Activated CD4-positive, alpha-beta T cell treated with anti-CD3 and anti-CD28 coated beads for 36 hours (primary cell): ENCODE measurements at places on chromosomes 5 and 9.

DNA sequence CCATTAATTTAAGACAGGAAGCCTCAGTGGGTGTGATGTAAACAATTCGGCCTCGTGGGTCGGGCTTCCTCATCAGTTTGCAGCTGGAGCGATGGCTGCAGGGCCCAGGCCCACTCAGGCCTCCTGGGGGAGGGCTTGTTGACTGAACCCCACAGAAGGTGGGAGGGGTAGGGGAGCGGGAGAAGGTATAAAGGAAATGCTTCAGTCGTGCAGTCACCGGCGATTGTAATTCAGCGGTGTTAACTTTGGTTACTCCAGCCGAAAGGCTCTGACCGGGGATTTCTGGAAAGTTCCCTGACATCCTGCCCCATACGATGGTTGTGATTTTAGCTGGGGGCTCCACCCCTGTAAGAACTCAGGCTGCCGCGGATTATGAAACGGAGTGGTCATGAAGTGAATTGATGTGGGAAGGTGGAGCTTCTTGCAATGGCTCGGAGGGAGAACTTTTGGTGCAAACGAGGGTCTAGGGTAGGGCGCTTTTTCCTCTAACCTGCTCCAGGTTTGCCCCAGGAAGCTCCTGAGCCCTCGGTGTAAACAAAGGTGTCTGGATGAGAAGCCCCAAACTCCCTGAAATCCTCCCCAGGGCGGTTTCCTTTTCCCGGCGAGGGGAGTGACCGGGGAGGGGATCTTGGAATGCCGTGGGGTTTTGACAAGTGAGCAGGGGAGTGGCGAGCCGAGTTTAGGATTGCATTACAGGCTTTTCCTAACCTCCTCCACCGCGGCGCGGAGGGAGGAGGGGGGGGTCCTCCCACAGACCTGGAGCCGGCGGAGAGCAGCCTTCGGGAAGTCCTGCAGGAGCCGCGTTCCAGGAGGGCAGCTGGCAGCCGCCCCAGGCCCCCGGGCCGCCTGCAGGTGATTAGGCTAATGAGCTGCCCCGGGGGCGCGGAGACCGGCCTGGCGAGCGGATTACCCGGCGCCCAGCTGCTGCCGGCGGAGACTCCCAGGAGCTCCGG lies 215.5 kb downstream of the PDZD2 start:
- DNase-seq, result peak; percentile 38

DNA sequence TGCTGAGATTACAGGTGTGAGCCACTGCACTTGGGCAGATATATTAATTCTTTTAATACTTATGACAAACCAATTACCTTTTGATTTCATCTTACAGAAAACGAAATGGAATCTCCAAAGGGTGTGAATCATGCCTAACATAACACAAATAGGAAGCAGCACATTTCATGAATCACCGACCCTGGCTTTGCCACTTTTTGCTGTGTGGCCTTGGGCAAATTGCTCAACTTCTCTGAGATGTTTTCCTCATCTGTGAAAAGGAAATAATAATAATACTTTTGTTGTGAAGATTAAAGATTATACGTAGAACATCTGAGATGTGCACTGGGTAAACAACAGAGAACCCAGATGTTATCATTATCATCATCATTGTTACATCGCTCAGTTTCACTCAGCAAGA lies 50.7 kb upstream of the FREM1 start:
- DNase-seq, result no peak

- no peak for DNase-seq
These were observed 12.4 kb downstream of the ACSL6 start for GRCh38 chr5:131999041-131999440.

DNA sequence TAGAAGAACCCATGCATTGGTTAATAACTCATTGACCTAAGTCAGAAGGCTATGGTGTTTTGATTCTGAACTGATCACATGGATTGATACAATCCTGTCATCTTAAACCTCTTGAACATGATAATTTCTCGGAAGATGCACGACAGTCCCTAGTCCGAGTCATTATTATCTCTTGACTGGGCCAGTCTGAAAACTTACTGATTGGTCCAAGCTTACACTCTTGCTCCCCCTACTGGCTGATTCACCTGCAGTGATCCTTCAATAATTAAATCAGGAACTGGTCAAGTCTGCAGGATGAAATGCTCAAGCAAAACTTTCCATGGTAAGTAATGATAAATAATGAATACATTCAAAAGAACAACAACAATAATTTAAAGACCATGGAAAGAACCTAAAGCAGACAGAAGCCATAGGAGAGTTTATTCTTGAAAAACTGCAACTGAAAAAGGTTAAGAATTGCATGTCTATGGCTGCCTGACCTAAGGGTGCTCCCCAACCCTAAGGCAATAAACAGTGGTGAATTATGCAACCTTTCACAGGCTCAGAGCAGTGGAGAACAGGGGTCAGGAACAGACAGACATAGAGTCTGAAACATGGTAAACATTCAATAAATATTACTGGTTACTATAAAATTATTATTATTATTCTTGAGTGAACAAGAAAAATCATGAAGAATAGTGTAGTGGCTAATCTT lies 79.3 kb downstream of the BRINP1 start:
- DNase-seq, result peak; percentile 35

GRCh38 chr9:113947941-113948340 lies 71.8 kb downstream of the ZNF618 start:
- DNase-seq, result no peak

GRCh38 chr9:33718987-33719386 lies 76.4 kb upstream of the PRSS3 start:
- no peak for DNase-seq

DNA sequence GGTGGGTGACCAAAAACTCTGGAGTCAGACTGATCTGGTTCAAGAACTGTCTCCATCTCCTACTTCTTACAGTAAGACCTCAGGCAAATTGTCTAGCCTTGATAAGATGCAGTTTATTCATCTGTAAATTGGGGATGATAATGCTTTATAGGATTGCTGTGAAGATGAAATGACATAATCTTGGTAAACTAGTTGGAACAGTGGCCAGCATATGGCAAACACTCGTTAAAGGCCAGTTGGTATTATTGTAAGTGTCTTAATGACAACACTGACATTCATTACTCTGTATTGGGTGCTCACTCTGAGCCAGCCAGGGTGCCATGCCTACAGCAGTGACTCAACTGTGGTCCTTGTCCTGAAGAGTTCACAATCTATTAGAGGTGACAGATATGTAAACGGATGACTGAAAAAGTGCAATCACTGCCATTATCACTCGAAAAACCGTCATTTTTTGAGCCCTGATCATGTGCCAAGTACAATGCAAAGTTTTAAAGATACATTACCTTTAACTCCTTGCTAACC lies 84.9 kb upstream of the HSPA9 start:
- no peak for DNase-seq

GRCh38 chr9:100150214-100150613 lies 51.2 kb downstream of the INVS start:
- no peak for DNase-seq

- no peak for DNase-seq
These were observed 71.0 kb downstream of the SH3PXD2B start for GRCh38 chr5:172383191-172383802.

DNA sequence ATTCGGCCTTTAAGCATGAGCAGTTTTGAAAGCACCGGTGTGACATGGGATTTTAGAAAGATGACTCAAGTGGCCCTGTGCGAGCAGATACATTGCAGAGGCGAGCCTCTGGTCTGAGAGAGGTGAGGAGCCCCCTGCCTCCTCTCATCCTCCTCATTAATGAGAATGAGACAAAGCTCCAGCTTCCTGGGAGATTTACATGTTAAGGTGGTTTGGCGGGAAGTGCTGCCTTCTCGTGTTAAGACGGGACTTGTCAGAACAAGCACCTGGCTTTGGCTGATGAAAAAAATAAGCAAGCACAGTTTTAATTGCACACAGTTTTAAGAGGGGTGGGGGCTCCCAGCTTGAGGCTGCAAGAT lies 68.1 kb downstream of the ACTL7B start:
- DNase-seq, result no peak
